Activated CD4-positive, CD25-positive, alpha-beta regulatory T cell treated with anti-CD3 and anti-CD28 coated beads, Interleukin-2, amount 50 U/mL, for 24 hours (primary cell): ENCODE measurements at places on chromosomes 5 and 9.

DNA sequence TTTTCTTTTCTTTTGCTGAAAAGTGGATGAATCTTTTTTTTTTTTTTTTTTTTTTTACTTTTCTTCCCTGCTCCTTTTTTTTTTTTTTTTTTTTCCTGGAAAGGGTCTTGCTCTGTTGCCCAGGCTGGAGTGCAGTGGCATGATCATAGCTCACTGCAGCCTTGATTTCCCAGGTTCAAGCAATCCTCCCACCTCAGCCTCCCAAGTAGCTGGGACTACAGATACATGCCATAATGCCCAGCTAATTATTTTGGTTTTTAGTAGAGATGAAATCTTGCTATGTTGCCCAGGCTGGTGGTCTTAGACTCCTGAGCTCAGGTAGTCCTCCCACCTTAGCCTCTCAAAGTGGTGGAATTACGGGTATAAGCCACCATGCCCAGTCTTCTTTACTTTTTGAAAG, 20.9 kb downstream of the HSD17B4 start:
- no peak for ATAC-seq

DNA sequence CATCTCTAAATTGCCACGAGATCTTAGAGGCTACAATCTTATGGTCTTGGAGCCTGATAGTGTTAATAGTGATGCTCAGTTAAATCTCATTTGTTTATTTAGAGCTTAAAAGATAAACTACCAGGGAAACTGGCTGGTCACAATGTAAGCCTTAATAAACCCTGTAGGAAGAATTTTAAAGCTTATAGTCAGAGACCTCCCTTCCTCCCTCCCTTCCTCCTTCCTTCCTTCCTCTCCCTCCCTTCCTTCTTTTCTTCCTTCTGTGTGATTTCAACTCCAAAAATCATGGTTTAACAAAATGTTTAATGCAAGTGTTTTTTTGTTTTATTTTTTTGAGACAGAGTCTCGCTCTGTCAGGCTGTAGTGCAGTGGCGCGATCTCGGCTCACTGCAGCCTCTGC, 14.9 kb upstream of the FAM240B start:
- no peak for ATAC-seq

- ATAC-seq, result no peak
Observed at GRCh38 chr5:133581918-133582317, 30.4 kb downstream of the FSTL4 start.

DNA sequence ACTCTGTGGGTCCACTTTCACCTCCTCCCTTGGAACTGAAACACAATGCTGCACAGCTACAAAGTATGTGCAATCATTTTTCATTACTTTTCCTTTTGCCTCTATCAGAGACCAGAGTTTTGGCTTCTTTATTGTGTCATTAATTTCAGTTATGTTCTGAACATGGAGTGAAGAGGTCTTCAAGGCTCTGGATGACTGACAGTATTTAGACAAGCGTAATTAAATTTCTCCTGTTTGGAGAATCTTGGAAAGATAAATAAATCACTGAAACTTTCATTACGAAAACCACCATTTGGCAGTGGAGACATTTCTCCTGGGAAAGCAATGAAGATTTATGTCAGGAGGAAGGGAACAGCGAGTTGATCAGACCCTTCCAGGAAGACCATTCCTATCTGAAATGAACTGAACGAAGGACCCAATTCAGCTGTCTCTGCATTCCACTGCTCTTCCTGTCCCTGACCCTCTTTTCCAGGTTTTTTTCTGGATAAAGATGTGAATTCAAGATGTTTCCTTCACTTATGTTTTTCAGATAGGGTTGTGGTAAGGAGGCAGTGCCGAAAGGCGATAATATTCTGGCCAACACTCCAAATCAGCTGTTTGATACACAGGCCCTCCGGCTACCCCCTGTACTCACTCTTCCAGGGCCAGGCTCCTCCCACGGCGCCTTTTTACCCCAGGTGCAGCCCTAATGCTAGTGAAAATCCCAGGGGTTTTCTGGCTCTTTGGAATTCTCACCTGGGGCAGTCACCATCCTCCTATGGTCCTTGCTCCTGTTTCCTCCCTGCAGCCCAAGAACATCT, 77.2 kb upstream of the OSMR start:
- no peak for ATAC-seq

DNA sequence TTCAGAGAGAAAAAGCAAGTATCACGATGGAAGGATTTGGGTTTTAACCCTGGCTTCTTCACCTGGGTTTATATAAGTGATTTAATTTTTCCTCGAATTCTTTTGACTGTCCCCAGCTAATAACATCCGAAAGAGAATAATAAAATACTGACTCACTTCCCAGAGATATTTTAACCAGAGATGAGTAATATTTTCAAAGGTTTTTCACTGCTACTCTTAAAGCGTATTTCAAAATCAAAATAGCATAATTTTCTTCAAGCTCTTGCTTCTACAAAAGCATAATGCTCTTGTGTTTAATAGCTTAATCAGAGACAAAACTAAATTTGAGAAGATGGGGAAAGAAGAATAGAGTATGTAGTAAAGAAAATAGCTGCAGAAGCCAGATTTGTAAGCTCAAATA, 215.2 kb upstream of the PTGER4 start:
- no peak for ATAC-seq

DNA sequence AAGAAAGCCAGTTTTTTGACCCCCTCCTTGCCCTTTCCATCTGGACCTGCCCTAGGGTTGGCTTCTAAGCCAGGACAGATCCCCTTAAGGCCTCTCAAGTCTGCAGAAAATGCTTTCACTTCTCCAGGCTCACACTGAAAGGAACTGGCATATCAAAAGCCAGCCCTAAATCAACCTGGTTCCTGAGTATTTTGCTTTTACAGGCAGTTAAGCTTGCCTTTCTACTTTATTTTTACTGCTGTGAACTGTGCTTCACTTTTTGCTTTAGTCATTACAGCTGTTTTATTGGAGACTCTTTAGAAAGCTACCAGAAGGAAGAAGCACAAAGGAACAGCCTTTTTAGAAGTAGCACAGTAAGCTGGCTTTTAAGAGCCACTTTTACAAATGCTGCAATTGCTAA, 5.0 kb downstream of the TARS1 start:
- ATAC-seq, result no peak

DNA sequence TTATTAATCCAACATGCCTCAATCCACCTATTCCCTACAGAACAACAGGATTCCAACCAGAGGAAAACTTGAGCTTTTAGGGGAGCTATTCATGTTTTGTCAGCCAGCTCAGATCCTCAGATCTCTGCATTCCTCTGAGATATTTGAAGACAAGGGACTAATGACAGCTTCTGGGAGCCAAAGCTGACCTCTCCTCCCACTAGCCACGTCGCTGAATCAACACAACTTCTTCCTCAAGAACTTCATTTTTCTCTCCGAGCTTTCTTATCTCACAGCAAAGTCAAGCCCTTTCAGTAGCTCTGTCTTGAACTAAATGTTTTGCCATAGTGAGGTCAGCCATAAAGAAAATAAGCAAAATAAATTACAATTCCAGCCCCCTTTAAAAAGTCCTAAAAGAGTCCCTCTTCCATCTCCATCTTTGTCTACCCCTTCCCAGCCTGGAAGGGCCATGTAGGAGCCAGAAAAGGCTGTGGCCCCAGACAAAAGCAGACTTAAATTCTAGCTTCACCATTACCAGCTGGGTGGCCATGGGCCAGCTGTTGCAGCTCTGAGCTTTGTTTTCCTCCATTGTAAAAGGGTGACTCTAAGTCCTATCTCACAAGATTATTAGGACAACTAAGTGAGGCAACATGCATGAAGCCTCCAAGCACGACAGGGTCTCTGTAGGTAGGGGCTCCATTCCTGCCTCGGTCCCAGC, 65.0 kb downstream of the HSD17B3 start:
- no peak for ATAC-seq

DNA sequence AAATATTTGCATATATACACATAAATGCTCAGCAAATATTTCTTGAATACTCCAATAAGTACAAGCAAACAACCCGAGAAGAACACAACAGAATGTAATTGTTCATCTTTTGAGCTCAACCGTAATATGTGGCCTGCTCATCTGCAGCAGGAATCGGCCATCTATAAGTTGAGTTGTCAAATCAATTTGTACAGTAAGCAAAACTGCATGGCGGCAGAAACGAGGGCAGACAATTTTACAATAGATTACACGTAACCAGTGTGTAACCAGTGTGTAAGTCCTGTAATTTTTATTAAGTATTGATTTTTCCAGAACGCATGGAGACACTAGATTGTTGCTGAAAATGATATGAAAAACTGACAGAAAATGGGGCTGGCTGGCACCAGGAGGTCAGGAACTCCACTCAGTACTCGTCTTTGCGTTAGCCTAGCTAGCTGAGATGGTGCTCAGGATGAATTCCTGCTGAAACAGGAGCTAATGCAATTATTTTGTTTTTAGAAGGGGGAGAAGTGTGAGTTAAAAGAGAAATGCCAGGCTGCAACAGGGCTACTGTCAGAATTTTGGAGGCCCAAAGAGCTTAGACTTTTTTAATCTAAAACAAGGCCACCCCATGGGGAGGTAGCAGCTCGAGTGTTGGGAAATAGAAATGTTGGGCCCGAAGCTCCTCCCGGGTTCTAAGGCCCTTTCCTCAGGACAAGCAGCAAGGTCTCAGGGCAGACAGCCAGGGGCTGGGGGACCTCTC, 682 bp downstream of the DHX29 start:
- no peak for ATAC-seq

GRCh38 chr5:88675708-88676636, 207.0 kb downstream of the MEF2C start:
- ATAC-seq, result no peak

- no peak for ATAC-seq
Observed at GRCh38 chr5:166102947-166103346, 2188.5 kb upstream of the WWC1 start.

DNA sequence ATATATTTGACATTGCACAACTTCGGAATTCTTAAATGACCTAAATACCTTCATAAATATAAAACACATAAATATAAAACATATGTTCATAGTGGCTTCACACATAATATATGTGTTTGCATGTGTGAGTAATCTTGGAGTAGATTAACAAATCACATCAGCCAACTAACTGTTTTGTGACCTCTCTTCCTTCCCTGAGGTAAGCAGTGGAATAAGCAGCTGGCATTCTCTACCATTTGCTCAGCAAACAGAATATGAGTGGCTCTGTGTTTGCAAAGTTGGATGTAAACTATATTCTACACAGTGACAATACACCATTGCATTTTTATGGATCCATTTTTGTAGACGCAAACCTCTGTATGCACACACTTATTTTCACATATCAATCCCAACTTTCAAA, 189.9 kb downstream of the ACER2 start:
- ATAC-seq, result no peak

- ATAC-seq, result no peak
Observed at GRCh38 chr9:70291446-70291845, 32.7 kb downstream of the SMC5 start.

DNA sequence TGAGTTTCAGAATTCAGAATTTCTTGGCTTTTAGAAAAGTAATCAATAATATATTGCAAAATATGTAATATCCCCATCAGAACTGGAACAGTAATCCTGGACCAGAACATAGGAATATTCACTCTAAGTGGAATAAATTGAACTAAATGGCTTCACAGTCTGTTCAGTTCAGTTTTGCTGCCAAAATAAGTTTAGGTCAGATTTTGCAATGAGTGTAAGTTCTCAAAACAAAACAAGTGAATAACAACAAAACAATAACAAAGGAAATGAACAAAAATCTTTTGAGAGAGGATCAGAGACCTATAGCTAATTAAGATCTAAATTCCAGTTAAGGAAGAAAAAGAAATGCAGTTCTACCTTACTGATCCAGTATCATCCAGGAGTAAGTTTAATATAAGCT, 9.3 kb downstream of the PTGER4 start:
- no peak for ATAC-seq

GRCh38 chr5:16702964-16703363, 86.2 kb upstream of the RETREG1 start:
- no peak for ATAC-seq
